ENCODE measurements at places on chromosomes 5 and 9. TPM values are rescaled to one million over a fixed set of nuclear protein-coding genes. Genes with fewer than 3 reads are reported as not detected.
A peak's percentile ranks its signal among the peaks of the same experiment; 100 is the strongest.

DNA sequence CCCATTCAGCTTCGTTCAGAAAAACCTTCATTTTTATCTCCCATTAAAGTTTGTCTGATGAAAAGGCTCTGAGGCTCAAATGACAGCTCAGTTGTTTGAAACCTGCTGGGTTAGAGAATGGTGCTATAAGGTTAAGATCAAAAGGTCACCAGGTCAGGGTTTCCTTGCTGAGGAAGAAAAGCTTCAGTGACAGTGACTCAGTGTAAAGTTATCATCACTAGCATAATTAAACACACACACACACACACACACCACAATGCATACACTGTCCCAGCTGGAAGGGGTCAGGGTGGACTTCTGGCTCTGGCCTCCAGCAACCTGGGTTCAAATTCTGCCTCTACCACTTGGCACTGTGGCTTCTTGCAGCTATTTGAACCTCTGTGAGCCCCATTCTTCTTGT lies 281.1 kb downstream of the DOCK8 start:
- no peak overlapping the region for H3K4me3 ChIP-seq
- H3K36me3 ChIP-seq, result no peaks in the 10 kb centered on the region
- no peak for DNase-seq
- no peaks in the 10 kb centered on the region for H3K4me1 ChIP-seq
- H3K27ac ChIP-seq, result no peak overlapping the region
- H3K27me3 ChIP-seq, result peaks cover 2% of the 10 kb centered on the region

KIAA0825 gene
- 1.3 TPM for total RNA-seq

- H3K4me3 ChIP-seq, result no peak overlapping the region
- H3K36me3 ChIP-seq, result no peaks in the 10 kb centered on the region
- DNase-seq, result no peak
- H3K27ac ChIP-seq, result no peak overlapping the region
Measured at GRCh38 chr5:128796506-128796905, 168.8 kb upstream of the SLC27A6 start.

GRCh38 chr5:180027459-180028089 lies 44.0 kb downstream of the RNF130 start:
- H3K4me3 ChIP-seq, result no peak overlapping the region
- no peaks in the 10 kb centered on the region for H3K27me3 ChIP-seq
- no peak overlapping the region for H3K27ac ChIP-seq
- no peaks in the 10 kb centered on the region for H3K4me1 ChIP-seq

CDX1 gene
- total RNA-seq, result not detected

PRUNE2 gene
- total RNA-seq, result 0.61 TPM

GRCh38 chr5:76771705-76772405 lies 47.0 kb upstream of the F2RL1 start:
- H3K27ac ChIP-seq, result no peak overlapping the region
- H3K4me1 ChIP-seq, result no peaks in the 10 kb centered on the region
- H3K4me3 ChIP-seq, result no peak overlapping the region
- DNase-seq, result no peak
- no peaks in the 10 kb centered on the region for H3K27me3 ChIP-seq

MRPL22 gene
- total RNA-seq, result 68.8 TPM

GRCh38 chr5:136137497-136138220 lies 5.0 kb downstream of the SMAD5 start:
- no peaks in the 10 kb centered on the region for H3K4me1 ChIP-seq
- H3K27ac ChIP-seq, result no peak overlapping the region
- no peaks in the 10 kb centered on the region for H3K36me3 ChIP-seq
- no peak overlapping the region for H3K4me3 ChIP-seq

DNA sequence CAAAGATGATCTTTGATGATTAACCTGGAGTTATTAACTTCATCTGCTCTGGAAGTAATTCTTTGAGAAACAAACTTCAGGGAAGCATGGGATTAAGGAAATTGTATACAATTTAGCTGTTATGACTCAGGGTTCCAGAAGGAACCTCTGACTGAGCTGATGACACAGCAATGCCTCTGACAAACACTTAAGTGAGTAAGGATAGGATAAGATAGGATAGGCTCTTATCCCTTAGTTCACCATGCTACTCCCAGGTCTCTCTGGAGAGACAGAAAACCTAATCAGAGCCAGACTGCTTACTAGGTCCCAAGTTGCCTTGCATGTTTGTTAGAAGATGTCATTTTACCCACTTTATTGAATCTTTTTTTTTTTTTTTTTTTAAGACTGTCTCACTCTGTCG lies 12.6 kb upstream of the TMEM38B start:
- DNase-seq, result no peak
- H3K4me3 ChIP-seq, result no peak overlapping the region
- no peaks in the 10 kb centered on the region for H3K36me3 ChIP-seq
- no peaks in the 10 kb centered on the region for H3K27me3 ChIP-seq

DNA sequence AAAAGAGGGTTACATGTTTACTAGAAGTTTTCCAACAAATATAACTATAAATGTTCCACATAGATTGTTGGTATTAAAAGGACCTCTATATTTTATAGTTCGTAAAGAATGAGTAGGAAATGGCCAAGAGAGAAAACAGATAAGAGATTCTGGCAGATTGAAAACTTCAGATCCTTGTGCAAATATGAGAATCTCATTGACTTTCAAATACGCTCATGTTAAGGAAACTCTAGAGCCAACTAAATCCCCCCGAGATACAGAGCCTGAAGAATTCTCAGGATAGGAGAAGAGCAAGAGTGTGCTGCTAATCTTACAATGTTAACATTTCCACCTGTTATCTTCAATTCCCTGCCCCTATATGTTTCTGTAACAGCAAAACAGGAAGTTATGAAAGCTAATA lies 159.0 kb upstream of the OR13F1 start:
- no peaks in the 10 kb centered on the region for H3K36me3 ChIP-seq
- H3K4me3 ChIP-seq, result no peak overlapping the region
- H3K27me3 ChIP-seq, result no peaks in the 10 kb centered on the region
- DNase-seq, result no peak

TNFSF8 gene
- 0.11 TPM for total RNA-seq

DNA sequence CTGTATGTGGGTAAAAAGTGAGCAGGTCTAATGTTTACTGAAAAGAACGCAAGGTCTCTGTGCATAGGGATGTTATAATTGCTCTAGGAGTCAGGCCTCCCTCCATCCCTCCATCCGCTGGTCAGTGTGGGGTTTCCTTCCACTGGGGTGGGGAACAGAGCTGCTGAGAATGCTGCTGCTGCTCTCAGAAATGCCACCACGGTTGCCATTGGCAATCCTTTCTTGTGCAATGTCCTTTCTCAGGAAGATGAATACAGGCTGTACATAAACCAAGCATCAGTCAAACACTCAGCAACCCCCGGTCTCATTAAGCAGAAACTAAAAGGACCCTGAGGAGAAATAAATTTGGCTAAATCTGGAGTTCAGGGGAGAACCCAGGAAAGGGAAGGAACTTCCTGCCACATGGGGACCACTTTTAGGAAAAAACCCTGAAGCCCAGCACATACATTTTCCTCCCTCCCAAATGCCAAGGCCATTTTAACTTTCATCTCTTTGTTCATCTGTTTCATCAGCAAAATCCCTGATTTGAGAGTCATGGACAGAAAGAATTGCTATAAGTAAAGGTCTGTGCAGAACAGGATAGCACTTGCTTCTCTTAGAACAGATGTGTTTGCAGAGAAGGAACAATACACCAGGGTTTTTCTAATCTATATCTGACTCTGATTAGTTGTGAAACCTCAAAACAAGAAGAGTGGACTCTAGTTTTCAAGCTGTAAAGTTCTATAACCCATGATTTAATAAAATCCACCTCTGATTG lies 70.4 kb upstream of the SLC1A3 start:
- H3K27ac ChIP-seq, result no peak overlapping the region
- no peak for DNase-seq
- no peaks in the 10 kb centered on the region for H3K36me3 ChIP-seq
- H3K4me3 ChIP-seq, result no peak overlapping the region

PCDHB16 gene
- total RNA-seq, result not detected

- DNase-seq, result no peak
- H3K36me3 ChIP-seq, result no peaks in the 10 kb centered on the region
- no peaks in the 10 kb centered on the region for H3K27me3 ChIP-seq
- no peak overlapping the region for H3K27ac ChIP-seq
- H3K4me3 ChIP-seq, result no peak overlapping the region
Measured at GRCh38 chr9:81621785-81622259, 67.5 kb downstream of the TLE1 start.

DNA sequence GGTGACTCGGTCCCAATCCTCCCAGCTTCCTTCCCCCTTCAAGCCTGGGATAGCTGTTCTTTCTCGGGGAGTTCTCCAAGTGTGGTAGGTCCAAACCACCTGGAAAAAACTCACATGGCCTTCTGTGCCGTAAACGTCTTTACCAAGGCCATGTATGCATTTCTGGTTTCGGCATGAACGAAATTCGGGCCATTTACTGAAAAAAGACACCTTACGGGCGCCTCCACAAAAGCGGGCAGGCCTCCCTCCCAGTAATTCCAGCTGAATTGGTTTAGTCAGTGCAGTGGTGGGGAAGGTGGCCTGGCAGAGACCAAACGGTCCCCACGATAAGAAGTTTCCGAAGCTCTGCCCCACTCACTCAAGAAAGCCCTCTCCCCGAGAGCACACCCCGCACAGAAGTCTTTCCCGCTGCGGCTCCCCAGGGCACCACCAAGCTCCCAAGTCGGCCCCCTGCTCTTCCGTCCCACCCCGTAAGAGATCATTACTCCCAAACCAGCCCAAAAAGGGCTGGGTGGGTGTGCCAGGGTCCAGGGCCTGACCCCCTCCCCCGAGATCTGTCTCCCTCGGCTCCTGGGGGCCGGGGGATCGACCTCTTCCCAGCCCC lies 86.3 kb upstream of the MELK start:
- H3K27ac ChIP-seq, result peak overlapping the region; percentile 92
- no peaks in the 10 kb centered on the region for H3K27me3 ChIP-seq
- peaks cover 11% of the 10 kb centered on the region for H3K4me1 ChIP-seq
- H3K36me3 ChIP-seq, result no peaks in the 10 kb centered on the region
- DNase-seq, result no peak

FOXD4 gene
- total RNA-seq, result not detected

PAX5 gene
- total RNA-seq, result 123 TPM

GPR151 gene
- total RNA-seq, result not detected

DPYSL3 gene
- total RNA-seq, result 1.4 TPM

AGXT2 gene
- total RNA-seq, result not detected

GRCh38 chr5:43117092-43117491 lies 3.6 kb upstream of the ZNF131 start:
- H3K27me3 ChIP-seq, result no peaks in the 10 kb centered on the region
- no peak overlapping the region for H3K27ac ChIP-seq
- H3K4me3 ChIP-seq, result no peak overlapping the region

EPB41L4B gene
- 0.28 TPM for total RNA-seq

GRCh38 chr9:121727295-121728020 lies 76.0 kb downstream of the DAB2IP start:
- DNase-seq, result no peak
- peaks cover 5% of the 10 kb centered on the region for H3K4me1 ChIP-seq
- no peak overlapping the region for H3K27ac ChIP-seq
- no peak overlapping the region for H3K4me3 ChIP-seq
- H3K36me3 ChIP-seq, result no peaks in the 10 kb centered on the region

PPP6C gene
- 41.2 TPM for total RNA-seq

ANKRD31 gene
- total RNA-seq, result not detected

DNA sequence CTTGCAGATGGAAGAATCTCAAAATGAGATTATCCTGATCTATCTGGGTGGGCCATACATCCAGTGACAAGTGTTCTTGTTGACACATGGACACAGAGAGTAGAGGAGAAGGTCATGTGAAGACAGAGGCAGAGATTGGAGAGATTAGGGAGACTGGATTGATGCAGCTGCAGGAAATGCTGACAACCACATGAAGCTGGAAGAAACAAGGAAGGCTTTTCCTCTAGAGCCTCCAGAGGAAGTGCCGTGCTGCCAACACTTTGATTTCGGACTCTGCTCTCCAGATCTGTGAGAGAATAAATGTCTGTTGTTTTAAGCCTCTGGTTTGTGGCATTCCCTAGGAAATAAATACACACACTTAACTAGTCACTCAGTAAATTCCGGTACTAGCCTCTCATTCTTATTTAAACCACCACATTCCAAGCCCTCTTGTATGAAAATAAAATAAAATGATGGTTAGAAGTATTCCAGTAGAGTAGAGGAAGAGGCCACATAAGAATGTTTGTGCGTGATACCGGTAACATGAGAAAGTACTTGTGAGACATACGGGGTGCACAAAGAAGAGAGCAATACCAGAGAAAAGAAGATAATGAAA lies 110.9 kb upstream of the DMAC1 start:
- no peak for DNase-seq
- no peak overlapping the region for H3K4me3 ChIP-seq
- no peaks in the 10 kb centered on the region for H3K27me3 ChIP-seq
- no peak overlapping the region for H3K27ac ChIP-seq

DNA sequence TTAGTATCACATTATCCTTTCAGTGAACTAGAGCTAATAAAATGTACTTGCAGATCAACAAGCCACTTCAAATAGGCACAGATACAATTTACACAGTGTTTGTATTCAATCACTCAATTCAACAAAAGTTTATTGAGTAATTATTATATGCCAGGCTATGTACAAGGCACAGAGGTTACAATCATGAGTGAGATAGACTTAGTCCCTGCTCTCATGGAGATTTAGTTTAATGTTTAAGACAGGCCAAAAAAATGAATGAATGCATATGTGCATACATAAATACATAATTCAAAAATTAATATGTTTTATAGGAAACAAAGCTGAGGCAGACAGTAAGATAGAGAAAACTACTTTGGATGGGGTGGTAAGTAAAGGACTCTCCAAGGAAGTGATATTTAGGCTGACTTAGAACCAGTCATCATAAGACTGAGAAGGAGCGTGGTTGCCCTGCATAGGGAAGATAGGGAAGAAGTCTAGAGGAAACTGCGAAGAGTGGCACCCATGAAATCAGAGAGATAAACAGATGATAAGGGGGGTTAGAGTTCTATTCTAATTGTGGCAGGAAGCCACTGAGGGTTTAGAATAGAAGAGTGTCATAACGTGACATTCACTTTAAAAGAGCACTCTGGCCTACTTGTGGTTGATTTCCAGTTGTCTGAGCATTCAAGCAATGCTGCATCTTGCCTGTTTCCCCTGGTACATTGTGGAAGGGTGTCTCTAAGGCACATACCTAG lies 49.7 kb upstream of the GRAMD2B start:
- no peaks in the 10 kb centered on the region for H3K36me3 ChIP-seq
- no peak overlapping the region for H3K4me3 ChIP-seq
- no peaks in the 10 kb centered on the region for H3K4me1 ChIP-seq
- H3K27ac ChIP-seq, result no peak overlapping the region
- no peaks in the 10 kb centered on the region for H3K27me3 ChIP-seq

- H3K4me1 ChIP-seq, result peaks cover 31% of the 10 kb centered on the region
- H3K36me3 ChIP-seq, result peaks cover 1% of the 10 kb centered on the region
- H3K27ac ChIP-seq, result peak overlapping the region; percentile 35
- DNase-seq, result no peak
- no peaks in the 10 kb centered on the region for H3K27me3 ChIP-seq
Measured at GRCh38 chr9:97990259-97990658, 7.1 kb downstream of the ANP32B start.

LMX1B gene
- total RNA-seq, result 0.03 TPM

- H3K4me1 ChIP-seq, result peaks cover 13% of the 10 kb centered on the region
- no peaks in the 10 kb centered on the region for H3K27me3 ChIP-seq
- H3K36me3 ChIP-seq, result no peaks in the 10 kb centered on the region
Measured at GRCh38 chr9:114908104-114908622, 22.2 kb downstream of the TNFSF8 start.

RPL35 gene
- total RNA-seq, result 2,695 TPM

- DNase-seq, result no peak
- H3K27me3 ChIP-seq, result no peaks in the 10 kb centered on the region
- no peaks in the 10 kb centered on the region for H3K36me3 ChIP-seq
- H3K4me3 ChIP-seq, result peak overlapping the region; percentile 91
Measured at GRCh38 chr9:85742597-85742936, 813 bp upstream of the AGTPBP1 start.

PFN3 gene
- total RNA-seq, result not detected

ZMAT2 gene
- total RNA-seq, result 44.1 TPM

CERCAM gene
- total RNA-seq, result 1.2 TPM

GRCh38 chr5:132837868-132838267 lies 7.4 kb upstream of the SHROOM1 start:
- H3K4me1 ChIP-seq, result no peaks in the 10 kb centered on the region
- H3K4me3 ChIP-seq, result no peak overlapping the region
- H3K36me3 ChIP-seq, result no peaks in the 10 kb centered on the region
- no peaks in the 10 kb centered on the region for H3K27me3 ChIP-seq
- no peak for DNase-seq

All from GM12878 (cell line).